ENCODE measurements at places on chromosomes 5 and 9.

DNA sequence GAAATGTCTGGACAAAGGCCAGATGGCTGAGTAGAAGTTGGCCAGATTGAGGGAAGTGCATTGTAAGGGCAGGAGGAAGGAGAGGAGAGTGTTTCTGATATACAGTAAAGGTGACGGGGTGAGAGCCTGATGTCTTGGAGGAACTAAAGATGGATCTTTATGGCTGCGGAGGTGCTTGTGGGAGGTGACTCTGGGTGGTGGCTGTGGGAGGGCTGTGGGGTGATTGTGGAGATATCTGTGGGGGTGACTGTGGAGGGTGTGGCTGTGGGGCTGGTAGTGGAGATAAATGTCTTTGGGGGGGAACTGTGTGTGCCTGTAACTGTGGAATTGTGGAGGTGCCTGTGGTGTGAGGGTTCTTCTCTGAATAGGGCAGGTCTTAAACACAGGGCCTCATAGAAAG, 121.4 kb downstream of the CMYA5 start:
- H3K4me3 ChIP-seq: no peak overlapping the region
- no peaks in the 10 kb centered on the region for H3K4me1 ChIP-seq
- H3K27ac ChIP-seq: no peak overlapping the region
- no peaks in the 10 kb centered on the region for H3K36me3 ChIP-seq
- no peak for DNase-seq

DNA sequence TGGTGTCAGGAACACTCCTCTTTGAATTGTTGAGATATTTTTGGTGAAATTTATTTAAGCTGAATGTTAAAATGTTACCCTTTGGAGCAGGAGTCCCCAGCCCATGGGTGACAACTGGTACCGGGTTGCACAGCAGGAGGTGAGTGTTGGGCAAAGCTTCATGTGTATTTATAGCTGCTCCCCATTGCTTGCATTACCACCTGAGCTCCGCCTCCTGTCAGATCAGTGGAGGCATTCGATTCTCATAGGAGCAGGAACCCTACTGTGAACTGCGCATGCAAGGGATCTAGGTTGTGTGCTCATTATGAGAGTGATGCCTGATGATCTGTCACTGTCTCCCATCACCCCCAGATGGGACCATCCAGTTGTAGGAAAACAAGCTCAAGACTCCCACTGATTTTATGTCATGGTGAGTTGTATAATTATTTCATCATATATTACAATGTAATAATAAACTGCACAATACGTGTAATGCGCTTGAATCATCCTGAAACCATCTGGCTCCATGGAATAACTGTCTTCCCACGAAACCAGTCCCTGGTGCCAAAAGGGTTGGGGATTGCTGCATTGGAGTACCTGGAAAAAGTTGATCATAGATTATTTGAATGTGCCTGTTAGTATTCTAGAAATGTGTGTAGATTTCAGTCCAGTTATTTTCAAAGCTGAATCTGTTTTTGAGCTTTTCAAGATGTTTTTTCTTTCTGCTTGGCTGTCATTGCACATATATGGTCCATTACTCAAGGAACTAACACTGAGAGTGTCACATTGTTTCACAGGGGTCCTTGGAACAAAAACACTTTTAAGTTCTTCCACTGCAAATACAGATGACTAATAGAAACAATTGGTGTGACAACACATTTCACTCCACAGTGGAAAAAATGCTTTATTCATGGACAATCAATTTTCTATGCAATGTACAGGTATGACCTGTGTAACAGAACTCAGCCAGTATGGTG, 104.6 kb upstream of the TNFAIP8 start:
- H3K27ac ChIP-seq: no peak overlapping the region
- H3K4me3 ChIP-seq: no peak overlapping the region
- no peak for DNase-seq
- H3K27me3 ChIP-seq: no peaks in the 10 kb centered on the region

DNA sequence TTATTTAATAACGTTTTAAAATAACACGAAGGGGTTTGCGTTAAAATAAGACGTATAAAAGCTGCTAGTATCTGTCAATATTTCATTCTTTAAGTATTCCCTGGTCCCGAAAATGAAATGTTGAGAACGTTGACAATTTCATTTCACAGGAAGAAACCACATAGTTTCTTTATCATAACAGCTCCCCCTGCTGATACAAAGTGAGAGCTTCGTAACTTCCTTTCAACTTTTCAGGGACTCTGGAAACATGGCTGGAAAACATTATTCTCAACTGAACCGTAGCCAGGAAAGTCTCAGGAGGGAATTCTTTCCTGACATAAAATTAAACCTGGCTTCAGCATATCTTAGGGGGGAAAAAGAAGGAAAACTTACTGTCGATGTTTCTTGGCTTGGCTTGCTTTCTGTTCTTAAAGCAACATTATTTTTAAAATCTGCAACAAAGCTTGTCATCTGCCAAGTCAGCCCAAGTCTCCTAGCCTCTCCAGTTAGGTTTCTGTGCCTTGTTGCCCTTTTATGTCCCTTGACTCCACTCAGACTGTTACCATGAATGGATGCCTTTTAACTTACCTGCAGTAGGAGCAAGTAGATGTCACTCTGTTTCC, 122.9 kb upstream of the DAB2 start:
- H3K27me3 ChIP-seq: no peaks in the 10 kb centered on the region
- H3K4me1 ChIP-seq: no peaks in the 10 kb centered on the region
- H3K36me3 ChIP-seq: no peaks in the 10 kb centered on the region
- H3K4me3 ChIP-seq: no peak overlapping the region

GRCh38 chr9:97853056-97853843, at the start of gene FOXE1:
Gene FOXE1 (plus strand): TSS chr9:97853226. CDS start chr9:97853915, 689 bp downstream.
- peaks cover 100% of the 10 kb centered on the region for H3K27me3 ChIP-seq
- DNase-seq: peak; percentile 81
- no peak within 1 kb of the TSS for H3K27ac ChIP-seq
- H3K4me1 ChIP-seq: peaks cover 29% of the 10 kb centered on the region
- H3K36me3 ChIP-seq: no peaks in the 10 kb centered on the region

GRCh38 chr9:8649807-8650206, 850.2 kb upstream of the DMAC1 start:
- no peaks in the 10 kb centered on the region for H3K27me3 ChIP-seq
- no peaks in the 10 kb centered on the region for H3K36me3 ChIP-seq
- no peaks in the 10 kb centered on the region for H3K4me1 ChIP-seq
- H3K27ac ChIP-seq: no peak overlapping the region
- DNase-seq: no peak

DNA sequence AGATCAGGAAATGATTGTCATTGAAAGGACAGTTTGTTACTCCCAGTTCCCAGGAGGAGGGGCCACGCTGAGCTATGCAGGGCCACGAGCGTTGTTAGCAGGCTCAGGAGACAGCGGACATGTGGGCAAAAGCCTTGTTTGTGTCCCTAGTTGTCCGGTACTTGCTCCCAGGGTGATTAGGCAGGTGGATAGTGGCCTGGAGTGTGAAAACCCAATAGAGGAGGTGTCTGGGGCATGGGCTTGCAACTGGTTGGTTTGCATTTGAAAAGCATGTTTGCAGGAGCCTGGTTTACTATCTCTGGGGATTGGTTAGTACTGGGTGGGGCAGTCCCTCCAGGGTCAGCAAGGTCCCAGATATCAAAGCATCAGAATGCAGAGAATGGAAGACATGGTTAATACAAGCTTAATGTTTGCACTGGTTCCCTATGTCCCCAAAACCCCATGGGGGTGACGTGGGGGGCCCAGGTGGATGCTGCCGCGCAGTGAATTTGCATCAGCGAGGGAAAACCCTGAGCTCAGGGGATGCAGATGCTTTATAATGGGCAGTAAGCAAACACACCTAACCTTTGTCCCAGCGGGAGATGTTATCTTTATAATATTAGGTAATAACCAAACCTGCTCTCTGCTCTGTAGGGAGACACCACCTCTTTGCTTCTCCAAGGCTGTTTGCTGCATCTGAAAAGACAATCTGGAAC, 39.7 kb downstream of the ROPN1L start:
- peaks cover 12% of the 10 kb centered on the region for H3K4me1 ChIP-seq
- H3K27me3 ChIP-seq: no peaks in the 10 kb centered on the region
- no peak overlapping the region for H3K27ac ChIP-seq
- H3K4me3 ChIP-seq: no peak overlapping the region

DNA sequence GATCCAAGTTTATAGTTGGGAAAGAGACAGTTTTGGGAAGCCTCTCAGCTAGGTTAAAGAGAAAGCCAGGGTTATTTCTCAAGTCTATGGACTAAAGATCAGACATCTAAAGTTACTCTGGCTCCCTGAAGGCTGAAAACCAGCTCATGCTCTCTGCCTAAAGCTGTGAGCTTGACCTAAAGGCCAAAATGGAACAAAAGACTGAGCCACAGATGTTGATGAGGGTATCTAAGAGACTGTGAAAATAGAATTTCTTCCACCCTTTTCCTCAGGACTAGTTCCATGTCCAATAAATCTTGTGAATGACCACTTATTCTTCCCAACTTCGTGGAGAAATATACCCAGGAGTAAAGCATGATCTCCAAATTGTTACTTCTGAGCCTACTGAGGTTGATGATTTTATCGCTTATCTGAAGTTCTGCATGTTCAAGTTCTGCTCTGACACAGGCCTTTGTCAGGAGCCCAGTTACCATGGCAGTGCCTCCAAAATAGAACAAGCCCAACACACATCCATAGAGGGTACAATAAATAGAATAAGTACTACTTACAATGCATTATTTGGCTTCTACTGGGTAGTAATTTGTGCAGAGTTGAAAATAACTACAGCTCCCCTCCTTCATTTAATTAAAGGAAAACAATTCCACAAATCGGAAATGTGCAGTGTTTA, 373.6 kb downstream of the NTRK2 start:
- DNase-seq: no peak
- peaks cover 2% of the 10 kb centered on the region for H3K4me1 ChIP-seq
- H3K4me3 ChIP-seq: no peak overlapping the region
- no peaks in the 10 kb centered on the region for H3K27me3 ChIP-seq
- H3K36me3 ChIP-seq: no peaks in the 10 kb centered on the region

DNA sequence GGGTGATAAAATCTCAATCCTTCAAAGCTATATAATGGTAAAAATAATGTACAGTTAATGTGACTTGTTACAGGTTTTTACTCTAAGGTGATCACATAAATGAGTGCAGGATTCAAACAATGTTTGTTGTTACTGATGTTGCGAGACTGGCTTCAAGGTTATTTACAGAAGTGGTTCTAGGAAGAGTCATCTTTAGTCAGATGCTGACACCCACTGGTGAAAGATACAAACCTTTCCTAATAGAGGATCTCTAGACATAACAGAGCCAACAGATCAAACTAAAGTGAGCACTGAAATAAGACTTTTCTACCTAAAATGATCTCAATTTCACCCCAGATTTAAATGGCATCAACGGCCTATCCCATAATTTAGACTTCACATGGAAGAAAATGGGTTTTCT, 20.2 kb downstream of the ARSB start:
- H3K4me3 ChIP-seq: no peak overlapping the region
- no peaks in the 10 kb centered on the region for H3K36me3 ChIP-seq
- no peaks in the 10 kb centered on the region for H3K4me1 ChIP-seq
- DNase-seq: no peak
- no peaks in the 10 kb centered on the region for H3K27me3 ChIP-seq

DNA sequence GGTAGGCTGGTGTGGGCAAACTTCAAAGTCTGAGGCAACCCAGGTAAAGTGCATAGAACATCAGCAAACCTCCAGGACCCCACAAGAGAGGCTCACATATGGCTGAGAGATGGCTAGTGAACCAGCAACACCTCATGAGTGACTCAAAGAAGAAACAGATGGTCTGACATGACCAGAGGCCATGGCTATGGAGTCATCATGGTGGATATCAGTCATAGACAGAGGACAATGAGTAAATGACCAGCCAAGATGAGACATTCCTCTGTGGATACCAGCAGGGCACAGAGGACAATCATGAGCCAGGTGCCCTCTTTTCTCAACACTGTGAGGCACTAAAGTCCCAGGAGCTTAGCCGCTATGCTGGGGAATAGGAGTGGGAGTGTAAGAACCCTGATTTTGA, 180.8 kb downstream of the RASEF start:
- no peak for DNase-seq
- no peaks in the 10 kb centered on the region for H3K36me3 ChIP-seq
- H3K27me3 ChIP-seq: no peaks in the 10 kb centered on the region
- peak overlapping the region; percentile 47 for H3K27ac ChIP-seq
- H3K4me3 ChIP-seq: no peak overlapping the region

- H3K4me1 ChIP-seq: peaks cover 14% of the 10 kb centered on the region
- no peak overlapping the region for H3K4me3 ChIP-seq
- no peak for DNase-seq
Measured at GRCh38 chr5:76325326-76325725, 77.8 kb upstream of the IQGAP2 start.

DNA sequence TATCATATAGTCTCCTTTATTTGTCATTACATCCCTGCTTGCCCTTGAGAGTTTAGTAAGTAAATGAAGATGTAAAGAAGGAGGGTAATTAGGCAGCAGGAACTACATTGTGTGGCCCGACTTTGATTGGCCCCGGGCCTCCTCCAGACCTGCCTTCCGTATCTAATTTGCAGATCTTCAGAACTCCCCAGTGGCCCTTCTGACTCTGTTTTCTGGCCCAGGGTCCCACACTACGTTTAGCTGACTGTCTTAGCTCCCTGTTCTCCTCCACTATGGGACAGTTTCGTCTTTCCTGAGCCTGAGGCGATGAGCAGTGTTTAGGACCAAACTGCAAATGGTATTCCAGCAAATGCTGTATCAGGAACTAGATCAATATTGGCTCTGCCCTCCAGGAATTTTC, 21.6 kb upstream of the CTSL start:
- no peaks in the 10 kb centered on the region for H3K4me1 ChIP-seq
- H3K27me3 ChIP-seq: no peaks in the 10 kb centered on the region
- no peak overlapping the region for H3K27ac ChIP-seq
- DNase-seq: no peak

- H3K4me3 ChIP-seq: no peak overlapping the region
- H3K4me1 ChIP-seq: no peaks in the 10 kb centered on the region
- no peaks in the 10 kb centered on the region for H3K27me3 ChIP-seq
- H3K36me3 ChIP-seq: no peaks in the 10 kb centered on the region
- H3K27ac ChIP-seq: no peak overlapping the region
Measured at GRCh38 chr9:103410059-103410458, 414.9 kb downstream of the CYLC2 start.

DNA sequence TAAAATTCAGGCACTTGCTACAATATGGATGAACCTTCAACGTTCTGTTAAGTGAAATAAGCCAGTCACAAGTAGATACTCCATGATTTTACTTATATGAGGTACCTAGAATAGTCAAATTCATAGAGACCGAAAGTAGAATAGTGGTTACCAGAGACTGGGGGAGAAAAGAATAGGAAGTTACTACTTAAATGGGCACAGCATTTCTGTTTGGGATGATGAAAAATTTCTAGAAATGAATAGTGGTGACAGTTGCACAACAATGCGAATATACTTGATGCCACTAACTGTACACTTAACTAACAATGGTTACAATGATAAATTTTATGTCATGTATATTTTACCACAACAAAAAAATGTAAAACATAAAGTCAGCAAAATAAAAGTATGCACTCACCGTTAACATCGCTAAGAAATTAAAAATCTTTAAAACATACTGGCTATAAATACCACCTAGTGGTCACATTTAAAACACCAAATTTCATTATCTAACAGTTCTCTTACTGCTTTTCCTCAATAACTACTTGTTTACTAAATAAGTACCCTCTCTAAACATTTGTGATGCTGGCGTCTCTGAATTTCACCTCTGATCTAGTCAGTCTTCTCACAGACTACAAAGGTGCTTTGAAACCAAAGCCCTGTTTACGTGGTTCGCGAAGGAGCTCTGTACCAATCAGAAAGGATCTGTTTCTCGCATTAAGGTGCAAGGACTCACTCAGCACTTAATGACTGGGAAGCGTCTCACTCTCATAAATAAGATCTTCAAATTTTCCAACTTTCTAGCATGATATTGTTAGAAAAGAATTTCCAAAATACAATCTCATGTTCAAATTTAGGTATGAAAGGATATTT, 22.7 kb downstream of the KIF3A start:
- no peak overlapping the region for H3K27ac ChIP-seq
- no peaks in the 10 kb centered on the region for H3K27me3 ChIP-seq
- DNase-seq: no peak

GRCh38 chr5:91277093-91277626, 106.0 kb downstream of the ARRDC3 start:
- H3K4me1 ChIP-seq: no peaks in the 10 kb centered on the region
- H3K4me3 ChIP-seq: no peak overlapping the region
- H3K27me3 ChIP-seq: no peaks in the 10 kb centered on the region

Measured in H1 (cell line).